ENCODE measurements at places on chromosomes 13 and 19.

DNA sequence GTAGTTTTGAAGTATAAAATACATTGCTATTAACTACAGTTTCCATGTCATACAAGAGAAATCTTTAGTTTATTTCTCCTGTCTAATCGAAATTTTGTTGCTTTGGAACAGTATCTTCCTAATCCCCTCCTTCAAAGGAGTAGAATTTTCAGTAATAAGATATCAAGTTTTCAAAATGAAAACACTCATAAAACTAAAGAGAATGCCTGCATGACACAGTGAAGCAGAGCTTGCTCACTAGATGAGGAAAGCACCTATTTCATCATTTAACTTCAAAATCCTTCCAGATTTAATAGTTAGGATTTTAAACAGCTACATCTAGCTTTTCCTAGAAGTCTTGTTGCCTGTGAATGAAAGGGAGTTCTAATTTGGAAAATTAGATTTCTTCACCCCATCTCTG lies 80.8 kb downstream of the TNFSF11 start:
- no peak for DNase-seq

DNA sequence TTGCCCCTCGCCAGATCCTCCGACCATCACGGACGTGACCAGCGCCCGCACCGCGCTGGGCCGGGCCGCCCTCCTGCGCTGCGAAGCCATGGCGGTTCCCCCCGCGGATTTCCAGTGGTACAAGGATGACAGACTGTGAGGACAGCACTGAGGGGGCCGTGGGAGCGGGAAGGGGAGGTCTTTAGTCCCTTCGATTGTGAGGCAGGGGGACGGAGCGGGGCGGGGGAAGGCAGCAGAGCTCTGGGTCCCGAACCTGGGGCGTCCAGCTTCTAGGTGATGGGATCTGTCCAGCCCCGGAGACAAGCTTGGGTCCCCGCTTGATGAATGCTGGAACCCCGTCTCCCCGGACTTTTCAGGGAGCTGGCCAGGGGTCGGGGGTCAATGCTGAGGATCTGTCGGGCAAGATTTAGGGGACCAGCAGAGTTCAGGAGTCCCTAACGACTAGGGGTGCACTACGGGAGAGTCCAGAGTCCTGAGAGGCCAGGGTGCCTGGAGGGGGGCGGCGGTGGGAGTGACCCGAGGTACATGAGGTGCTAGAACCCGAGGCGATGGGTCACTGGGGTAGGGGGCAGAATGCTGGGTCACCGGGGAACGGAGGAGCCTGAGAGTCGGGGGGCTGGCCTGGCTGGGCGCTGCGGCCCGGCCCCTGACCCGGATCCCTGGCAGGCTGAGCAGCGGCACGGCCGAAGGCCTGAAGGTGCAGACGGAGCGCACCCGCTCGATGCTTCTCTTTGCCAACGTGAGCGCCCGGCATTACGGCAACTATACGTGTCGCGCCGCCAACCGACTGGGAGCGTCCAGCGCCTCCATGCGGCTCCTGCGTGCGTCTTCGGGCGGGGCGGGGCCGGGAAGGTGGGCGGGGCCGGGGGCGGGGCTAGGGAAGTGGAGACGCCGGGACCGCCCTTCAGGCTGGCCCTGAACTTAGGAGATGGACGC lies 14.6 kb downstream of the VSIG10L start:
- DNase-seq: no peak

DNA sequence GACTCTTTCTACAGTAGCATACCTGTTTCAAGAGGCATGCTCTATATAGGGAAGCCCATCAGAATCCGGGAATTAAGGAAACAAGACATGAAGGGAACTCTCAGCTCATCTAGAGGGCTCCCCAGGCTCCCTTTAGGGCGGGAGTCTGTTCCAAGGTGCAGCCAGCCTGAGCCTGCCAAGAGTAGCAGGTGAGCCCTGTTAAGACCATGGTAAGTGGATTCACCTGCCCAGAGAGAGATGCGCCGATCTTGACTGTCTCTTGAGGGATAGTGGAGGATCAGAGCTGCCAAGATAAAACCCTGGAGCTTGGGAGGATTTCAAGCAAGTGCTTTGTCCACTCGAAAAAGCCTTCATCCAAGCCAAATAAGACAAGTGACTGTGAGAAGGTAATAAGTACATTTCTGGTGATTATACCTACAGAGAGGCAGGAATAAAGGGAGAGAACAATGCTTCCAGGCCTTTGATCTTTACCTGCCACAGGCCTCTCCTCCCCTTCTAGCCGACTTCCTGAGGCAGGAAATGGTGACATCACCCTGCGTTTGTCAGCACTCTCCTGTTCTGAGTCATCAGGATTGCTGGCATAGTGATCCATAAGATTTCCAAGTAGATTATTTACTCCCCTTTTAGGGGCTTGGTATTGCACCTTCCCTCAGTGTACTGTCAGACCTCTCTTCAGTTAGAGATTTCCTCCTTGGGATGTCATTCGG lies 31.5 kb downstream of the KLF5 start:
- DNase-seq: no peak

GRCh38 chr19:48553676-48554384 lies 1.9 kb downstream of the SULT2B1 start:
- DNase-seq: no peak

DNA sequence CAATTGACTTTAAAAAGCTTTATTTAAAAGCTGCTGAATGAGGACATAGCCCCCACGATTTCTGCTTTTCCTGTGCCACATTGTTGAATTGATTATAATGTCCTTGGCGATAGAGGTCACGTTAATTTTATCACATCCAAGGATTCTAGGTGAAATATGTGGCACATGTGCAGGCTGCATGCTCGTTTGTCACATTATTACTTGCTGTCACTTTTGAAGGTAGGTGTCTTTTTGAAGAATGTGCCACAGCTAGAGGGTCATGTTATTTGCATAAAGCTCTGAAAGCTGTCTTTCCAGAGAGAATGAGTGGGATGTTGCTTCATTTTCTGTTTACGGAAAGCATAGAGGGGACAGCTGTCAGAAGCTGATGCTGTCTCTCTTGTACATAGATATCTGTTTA lies 927.6 kb upstream of the ATXN8OS start:
- no peak for DNase-seq

DNA sequence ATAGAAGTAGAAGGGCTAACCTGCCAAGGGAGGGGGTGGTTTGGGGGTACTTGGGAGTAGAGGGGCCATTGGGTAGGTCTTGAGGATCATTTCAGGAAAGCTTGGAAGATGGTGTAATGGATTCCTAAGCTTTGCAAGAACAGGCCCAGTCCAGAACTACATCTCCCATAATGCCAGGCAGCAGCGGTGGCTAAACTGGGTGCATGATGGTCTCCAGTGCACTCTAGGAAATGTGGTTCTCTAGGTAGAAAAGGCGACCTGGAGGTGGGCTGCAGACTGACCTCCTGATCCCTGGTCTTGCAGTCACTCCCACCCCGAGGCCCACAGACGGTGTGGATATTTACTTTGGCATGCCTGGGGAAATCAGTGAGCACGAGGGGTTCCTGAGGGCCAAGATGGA lies 3.8 kb downstream of the APLP1 start:
- no peak for DNase-seq

DNA sequence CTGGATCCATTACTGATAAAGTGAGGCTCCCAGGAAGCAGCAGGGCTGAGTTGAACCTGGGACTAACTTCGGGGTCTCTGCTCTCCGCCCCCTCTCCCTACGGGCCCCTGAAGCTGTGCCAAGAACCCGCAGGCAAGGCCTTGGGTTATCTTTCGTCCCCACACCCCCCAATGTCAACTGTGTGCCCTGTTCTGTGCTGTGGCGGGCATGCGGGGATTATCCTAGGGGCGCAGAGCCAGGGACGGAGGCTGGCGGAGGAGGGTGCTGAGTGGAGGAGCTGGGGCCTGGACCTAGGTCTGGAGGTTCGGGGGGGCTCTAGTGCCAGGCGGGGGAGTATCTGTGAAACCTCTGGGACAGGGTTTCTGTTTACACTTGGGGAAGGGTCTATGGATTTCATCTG lies 26.4 kb downstream of the RFX1 start:
- DNase-seq: no peak

GRCh38 chr13:46146898-46147297 lies 35.1 kb downstream of the LCP1 start:
- DNase-seq: no peak
